ENCODE measurements at places on chromosomes 5 and 9.

DNA sequence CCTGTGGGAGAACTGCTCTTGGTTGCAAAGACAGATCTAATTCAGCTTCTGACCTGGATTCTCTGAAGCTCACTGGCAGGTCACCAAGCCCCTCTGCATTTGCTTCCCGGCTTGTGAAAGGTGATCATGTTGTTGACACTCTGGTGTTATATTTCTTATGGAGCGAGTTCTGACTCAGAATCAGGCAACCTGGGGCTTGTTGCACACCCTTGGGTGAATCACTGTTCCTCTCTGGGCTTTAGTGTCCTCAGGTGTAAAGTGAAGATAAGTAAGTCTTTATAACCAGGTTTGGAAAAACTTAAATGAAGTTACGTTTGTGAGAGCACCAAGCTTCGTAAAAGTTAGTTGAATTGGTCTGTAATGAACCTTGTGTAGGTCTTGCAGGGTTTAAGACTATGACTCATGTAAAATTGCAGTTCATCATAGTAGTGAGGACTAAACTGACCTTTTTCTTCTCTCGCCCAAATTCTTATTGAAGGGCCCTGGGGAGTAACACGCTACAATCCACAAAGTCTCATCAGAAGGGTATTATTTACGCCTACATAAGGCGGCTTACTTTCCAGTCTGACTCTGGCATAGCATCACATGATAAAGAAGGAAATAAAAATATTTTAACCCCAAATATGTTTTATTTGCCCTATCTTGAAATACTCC lies 218.6 kb downstream of the TMEM38B start:
- no peak for DNase-seq

GRCh38 chr5:14252793-14253192 lies 109.7 kb downstream of the TRIO start:
- DNase-seq, result no peak

GRCh38 chr9:373759-374206 lies 159.1 kb downstream of the DOCK8 start:
- no peak for DNase-seq

GRCh38 chr5:5585751-5586341 lies 163.4 kb downstream of the ICE1 start:
- no peak for DNase-seq

DNA sequence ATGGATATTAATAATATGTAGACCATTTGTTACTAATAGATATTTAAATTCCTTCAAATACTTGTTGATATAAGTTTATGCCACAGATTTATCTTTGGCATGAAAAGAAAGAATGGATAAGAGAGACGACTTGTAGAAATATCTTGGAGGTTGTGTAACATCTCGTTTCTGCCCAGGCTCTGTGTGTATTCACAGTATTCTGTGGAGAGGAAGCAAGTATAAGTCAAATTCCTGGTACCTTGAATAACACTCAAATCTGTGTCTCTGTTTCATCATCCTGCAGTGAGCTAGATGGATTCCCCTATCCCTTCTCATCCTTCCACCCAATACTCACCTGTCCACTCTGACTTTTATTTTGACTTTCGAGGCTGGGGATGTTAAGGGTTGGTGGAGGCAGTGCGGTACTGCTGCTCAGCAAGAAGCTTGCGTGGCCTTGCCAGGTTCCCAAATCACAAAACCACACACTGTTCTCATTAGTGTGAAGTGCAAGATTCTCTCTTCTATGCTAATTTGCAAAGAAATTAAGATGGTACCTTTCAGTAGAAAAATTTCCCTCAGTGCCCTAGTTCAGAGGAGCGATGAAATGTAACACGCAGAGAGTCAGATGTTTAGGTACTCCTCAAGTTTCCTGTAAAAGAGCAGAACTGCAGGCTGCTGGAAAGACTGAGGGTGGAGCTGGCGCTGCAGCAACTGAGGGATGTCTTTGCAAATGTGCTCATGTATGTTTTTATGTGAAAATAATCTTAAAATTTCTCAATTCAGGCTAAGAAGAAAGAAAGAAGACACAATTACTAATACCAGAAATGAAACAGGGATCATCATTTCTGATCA lies 42.6 kb upstream of the ANKRD18A start:
- DNase-seq, result no peak

- DNase-seq, result peak; percentile 74
These were observed 690.9 kb upstream of the CDH18 start for GRCh38 chr5:20678814-20679298.

- DNase-seq, result no peak
These were observed 25.2 kb downstream of the TDRD7 start for GRCh38 chr9:97437051-97437600.

- no peak for DNase-seq
These were observed 357.8 kb downstream of the KDM4C start for GRCh38 chr9:7115606-7116005.

Data from GM03348 (cell line).